ENCODE measurements at places on chromosomes 5 and 9. TPM values are rescaled to one million over a fixed set of nuclear protein-coding genes. Genes with fewer than 3 reads are reported as not detected.

- no peak for DNase-seq
These were observed 33.3 kb downstream of the GAPT start for GRCh38 chr5:58524571-58524970.

NUTM2G gene
- not detected for total RNA-seq

GFI1B gene
- not detected for total RNA-seq

PRRT1B gene
- total RNA-seq: not detected

DNA sequence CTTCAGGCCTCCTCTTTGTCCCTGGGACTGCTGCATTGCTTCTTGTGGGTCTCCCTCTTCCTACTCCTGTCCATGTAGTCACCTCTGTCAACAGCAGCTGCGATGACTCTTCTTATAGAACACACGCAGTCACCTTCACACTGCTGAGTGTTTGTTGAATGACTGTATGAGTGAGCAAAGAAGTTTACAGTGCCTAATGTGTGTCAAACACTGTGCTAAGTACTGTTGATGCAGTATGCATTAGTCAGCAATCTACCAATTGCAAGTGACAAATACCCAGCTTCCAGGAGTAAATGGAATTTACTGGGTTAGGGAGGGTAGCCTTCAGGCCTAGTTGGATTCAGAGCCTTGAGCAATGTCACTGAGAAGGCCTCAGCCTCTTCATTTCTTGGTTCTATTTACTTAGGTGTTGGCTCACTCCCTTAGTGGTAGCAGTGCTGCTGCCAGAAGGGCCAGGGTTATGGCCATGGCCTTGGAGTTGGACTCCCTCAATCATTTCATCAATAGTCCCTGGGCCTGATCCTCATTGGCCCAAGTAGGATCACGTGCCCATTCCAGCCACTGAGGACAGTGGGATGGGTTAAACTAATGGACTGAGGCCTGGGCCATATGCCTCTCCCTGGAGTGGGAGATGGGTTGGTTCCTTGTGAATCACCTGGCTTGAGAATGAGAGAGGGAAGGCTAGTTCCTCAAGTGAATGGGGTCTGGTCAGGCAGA is 93.5 kb downstream of the RGS3 start:
- no peak for DNase-seq

DNA sequence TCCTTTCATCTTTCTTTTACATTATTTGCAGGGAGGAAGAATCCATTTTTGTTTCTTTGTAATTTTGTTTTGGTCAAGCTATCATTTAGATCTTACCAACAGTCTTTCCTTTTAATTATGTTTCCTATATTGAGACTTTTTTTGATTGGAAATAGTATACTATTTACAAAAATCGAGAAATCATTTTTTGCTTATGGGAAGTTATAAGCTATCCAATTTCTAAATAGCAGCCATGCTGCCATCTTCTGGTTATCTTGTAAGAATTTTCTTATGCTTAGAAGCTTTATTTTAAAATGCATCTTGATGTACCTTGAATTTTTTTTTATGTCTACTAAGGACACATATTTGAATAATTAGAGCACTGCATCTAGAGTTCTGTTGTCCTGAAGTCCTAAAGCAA is 821.2 kb downstream of the PTPRD start:
- DNase-seq: no peak

DNA sequence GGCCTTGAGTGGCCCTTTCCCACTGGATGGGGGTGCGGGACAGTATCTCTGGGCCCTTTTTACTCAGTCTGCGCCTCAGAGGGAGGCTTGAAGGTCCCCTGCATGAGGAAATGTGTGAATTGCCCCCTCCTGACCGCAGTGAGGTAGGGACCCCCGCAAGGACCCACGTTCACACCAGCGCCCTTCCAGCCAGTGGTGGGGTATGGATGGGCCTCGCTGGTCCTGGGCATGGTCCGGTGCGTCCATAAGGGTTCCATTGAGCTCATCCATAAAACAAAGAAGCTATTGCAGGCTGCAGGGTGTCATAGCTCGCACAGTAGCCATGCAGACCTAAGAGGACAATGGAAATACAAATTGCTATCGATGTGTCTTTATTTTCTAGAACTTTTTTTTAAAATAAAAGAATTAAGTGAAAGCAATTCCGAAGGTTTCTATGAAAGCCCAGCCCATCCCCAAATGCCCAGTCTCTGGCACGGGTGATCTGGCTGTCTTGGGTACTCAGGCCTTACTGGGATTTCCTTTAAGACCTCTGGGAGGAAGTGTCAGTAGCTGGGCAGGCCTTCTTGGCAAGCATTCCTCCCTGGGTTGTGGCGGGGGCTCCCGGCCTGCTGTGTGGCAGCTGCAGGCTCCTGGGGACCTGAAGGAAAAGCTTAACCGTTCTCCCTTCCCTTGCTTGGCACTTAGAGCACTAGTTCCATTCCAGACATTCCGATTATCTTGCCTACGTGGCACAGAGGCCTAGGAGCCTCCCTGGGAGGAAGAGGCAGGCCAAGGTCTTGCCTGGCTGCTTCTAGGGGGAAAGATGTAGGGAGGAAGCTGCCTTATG is 1.5 kb upstream of the SEMA5A start:
- no peak for DNase-seq

- no peak for DNase-seq
These were observed 7.1 kb upstream of the DOCK2 start for GRCh38 chr5:169629847-169630548.

DNA sequence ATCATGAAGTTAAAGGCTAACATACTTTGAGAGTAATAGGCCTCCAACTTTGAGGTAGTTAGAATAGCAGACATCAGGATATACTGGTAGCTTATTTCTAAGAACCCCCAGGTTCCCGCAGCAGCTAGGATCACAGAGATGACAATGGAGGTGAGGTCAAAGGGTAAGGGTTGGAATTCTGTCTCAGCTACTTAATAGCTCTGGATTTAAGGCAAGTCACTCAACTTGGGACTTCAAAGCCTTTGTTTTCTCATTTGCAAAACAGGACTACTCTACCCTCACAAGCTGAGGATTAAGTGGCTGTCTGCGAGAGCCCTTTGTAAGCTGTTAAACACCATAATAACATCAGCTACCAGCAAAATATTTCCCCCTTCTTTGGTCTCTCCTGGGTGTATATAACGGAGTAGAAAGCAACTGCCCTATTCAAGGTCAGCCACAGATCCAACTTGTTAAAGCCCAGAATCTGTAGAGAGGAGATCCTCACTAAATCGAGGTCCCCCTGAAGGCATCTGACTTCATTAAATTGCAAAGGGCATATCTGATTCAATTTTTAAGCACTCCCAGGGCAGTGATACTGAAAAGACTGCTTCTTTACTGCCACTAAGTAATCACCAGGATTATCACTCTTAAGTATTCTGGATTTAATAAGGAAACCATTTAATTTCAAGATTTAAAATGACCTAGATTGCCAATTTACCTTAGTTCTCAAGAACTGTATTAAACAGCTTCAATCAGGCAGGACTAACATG is 104.7 kb downstream of the DCP2 start:
- no peak for DNase-seq

DNA sequence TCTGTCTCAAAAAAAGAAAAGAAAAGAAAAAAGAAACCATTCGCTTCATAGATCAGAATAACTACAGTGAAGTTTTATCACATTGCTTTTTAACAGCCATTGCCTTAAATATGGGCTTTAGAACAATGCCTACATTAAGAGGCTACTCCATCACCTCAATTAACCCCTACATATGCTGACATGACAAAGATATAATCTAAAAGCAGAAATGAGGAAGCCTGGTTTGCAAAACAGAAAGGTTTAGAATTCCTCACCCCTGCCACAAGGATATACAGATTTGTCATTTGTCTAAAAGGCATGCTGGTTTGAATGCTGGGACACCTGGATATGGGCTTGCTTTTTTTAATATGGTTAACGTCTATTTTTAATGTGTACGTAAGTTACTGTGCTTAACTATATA is 1353.0 kb upstream of the C9orf72 start:
- DNase-seq: no peak

GRCh38 chr9:7180247-7180646 is 422.5 kb downstream of the KDM4C start:
- DNase-seq: no peak

DBH gene
- not detected for total RNA-seq

PLPP7 gene
- 7.4 TPM for total RNA-seq

DNA sequence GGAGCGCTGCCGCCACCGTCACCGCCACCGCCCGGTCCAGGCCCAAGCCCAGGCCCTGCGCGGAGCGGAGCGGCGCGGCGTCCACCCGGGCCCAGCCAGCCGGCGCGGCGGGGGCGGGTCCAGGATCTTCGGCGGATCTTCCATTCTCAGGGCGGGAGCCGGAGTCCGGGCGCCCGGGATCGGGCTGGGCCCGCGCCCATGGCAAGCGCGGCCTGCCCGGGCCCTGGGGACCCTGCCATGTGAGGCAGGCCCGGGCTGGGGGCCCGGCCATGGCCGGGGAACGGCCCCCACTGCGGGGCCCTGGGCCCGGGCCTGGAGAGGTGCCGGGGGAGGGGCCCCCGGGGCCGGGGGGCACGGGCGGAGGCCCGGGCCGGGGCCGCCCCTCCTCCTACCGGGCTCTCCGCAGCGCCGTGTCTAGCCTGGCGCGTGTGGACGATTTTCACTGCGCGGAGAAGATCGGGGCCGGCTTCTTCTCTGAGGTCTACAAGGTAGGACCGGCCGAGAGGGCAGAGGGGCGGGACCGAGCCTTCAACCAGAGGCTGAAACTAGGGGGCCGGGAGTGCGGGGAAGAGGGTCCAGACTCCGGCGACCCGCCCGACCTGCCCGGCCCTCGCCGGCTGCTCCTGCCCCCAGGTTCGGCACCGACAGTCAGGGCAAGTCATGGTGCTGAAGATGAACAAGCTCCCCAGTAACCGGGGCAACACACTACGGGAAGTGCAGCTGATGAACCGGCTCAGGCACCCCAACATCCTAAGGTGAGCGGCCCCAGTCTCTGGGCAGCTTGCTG is 482 bp downstream of the TESK1 start:
- peak; percentile 44 for DNase-seq

RANBP17 gene
- 1.8 TPM for total RNA-seq

DNA sequence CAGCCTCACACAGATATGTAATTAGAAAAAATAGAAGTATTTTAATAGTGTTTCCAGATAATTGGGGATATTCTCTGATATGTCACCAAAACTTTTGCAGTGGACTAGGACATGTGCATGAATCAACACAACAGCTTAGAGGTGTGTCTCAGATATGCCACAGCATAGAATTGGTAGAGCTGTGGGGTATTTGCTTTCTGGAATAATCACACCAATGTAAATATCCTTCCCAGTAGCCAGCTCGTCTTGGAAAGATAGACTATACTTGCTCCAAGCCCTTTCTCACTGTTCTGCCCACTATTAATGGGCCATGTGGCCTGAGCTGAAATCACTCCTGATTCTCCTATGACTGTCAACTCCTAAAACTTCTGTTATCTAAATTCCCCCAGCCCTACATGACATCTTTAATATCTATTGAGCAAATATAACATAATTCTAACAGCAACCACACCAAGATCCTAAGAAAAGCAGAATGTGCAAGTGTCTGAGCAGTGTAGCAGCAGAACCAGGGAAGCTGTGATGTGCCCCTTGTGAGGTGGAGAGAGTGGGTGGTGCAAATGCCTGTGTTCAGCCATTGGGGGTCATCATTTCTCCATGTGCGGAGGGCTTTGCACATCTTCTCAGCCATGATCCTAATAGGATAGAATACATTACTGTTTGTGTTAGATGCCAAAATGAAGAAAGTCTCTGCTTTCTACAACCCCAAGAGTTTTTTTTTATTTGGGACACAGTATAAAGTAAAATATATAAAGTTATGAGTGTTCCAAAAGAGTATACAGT is 65.0 kb downstream of the MELK start:
- DNase-seq: no peak

- DNase-seq: no peak
These were observed 178.9 kb downstream of the GABBR2 start for GRCh38 chr9:98529841-98530240.

TRAF2 gene
- 0.88 TPM for total RNA-seq

PCDHGA10 gene
- total RNA-seq: 11.2 TPM

GRCh38 chr9:84301851-84302250 is 38.7 kb downstream of the SLC28A3 start:
- DNase-seq: no peak

SLCO6A1 gene
- not detected for total RNA-seq

DNA sequence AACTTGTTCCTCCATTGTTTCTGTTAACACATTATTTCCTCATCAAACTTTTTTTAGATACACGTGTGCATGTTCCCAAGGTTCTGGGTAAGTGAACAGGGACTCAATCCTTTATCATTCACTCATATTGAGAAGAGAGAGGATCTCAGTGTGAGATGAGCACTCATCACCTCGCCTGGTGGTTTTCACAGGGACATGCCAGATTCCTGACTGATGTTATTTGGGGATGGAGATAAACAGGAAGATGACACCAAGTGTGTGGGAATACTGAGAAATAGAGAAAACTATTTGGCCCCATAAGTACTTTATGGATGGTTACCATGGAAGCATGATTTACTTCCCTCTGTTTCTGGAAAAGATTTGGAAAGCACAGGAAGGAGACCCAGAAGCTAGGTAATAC is 533.3 kb upstream of the DMAC1 start:
- DNase-seq: no peak

DNA sequence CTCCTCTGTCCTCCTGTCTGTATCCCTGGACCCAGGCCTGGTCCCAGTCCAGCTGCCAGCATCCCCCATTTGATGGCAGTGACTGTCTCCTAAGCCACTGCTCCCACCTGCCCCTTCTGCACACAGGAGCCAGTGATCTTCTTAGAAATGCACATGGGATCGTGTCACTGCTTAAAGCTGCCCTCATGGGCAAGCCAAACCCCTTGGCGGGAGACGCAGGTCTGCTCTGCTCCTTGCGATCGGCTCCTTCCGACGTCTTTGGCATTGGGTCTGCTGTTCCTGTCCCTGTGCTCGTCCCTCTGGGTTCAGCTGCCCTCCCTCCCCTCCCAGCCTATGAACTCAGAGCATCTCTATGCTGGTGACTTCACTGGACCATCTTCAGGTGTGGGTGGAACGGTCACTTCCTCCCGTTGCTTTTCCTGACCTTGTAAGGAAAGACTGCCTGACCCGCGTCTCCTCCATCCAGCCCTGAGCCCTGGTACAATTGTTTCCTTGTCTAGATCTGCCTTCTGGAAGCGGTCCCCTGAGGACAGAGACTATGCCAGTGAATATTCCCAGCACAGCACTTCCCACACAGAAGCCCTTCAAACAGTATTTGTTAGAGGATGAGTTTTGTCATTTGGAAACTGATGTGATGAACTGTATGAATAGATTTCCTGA is 116.5 kb downstream of the ZNF354C start:
- no peak for DNase-seq

CARD6 gene
- 11.5 TPM for total RNA-seq

RAI14 gene
- total RNA-seq: 32.4 TPM

SV2C gene
- not detected for total RNA-seq

DNA sequence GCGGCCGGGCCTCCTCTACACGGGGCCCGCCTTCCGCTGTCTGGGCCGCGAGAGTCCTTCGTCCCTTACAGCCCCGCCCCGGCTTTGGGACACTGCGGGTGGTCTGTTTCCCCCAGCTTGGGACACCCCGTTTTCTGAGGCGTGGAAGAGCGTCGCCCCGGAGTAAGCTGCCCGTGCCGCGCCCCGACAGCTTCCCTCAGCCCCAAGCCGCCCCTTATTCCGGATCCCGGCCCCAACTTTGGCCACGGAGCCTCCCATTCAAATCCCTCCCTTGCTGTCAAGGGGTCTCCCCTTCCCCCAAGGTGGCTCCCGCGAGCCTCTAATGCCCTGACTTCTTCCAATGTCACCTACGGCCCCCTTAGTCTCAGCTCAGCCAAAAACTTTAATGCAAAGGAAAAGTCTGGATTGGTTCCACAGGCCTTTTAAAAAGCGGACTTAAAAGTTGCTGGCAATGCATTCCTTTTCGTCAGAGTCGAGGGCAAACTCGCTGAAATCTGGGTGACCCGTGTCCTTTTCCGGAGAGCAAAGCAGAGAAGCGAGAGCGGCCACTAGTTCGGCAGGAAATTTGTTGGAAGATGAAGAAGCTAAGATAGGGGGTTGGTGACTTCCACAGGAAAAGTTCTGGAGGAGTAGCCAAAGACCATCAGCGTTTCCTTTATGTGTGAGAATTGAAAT is 19.8 kb downstream of the EXOSC2 start:
- no peak for DNase-seq
